T47D (cell line): ENCODE measurements at places on chromosomes 3 and 15.

DNA sequence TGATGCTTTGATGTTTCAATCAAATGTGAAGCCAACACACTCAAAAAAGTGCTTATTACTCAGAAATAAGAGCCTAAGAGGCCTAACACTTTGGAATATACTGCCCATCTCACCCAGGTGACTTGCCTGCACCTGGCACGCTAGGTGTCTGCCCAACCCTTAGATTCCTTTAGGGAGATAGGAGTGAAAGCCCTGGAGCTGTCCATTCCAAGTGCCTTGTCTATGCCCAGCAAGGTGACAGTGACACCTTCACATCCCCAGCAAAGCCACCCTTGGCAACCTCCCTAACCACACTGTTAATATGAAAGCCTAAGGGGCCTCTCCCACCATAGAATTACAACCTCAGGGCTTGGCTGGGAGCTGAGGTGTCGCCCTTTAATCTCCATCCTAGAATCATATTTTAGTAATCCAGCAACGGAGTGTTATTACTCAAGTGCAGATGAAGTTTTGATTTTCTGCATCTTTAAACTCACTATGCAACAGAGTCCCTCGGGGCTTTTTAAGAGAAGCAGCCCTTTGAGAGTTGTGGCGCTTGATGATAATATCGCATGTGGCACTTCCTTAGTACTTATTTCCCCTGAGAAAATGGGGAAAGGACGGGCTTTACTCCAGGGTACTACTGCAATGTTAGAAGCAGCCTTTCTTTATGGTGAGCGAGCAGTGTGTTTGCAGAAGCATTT, 24.8 kb downstream of the ATP10A start:
- no peak for DNase-seq

- DNase-seq, result no peak
These were observed 224.7 kb upstream of the SATB1 start for GRCh38 chr3:18649666-18650363.

DNA sequence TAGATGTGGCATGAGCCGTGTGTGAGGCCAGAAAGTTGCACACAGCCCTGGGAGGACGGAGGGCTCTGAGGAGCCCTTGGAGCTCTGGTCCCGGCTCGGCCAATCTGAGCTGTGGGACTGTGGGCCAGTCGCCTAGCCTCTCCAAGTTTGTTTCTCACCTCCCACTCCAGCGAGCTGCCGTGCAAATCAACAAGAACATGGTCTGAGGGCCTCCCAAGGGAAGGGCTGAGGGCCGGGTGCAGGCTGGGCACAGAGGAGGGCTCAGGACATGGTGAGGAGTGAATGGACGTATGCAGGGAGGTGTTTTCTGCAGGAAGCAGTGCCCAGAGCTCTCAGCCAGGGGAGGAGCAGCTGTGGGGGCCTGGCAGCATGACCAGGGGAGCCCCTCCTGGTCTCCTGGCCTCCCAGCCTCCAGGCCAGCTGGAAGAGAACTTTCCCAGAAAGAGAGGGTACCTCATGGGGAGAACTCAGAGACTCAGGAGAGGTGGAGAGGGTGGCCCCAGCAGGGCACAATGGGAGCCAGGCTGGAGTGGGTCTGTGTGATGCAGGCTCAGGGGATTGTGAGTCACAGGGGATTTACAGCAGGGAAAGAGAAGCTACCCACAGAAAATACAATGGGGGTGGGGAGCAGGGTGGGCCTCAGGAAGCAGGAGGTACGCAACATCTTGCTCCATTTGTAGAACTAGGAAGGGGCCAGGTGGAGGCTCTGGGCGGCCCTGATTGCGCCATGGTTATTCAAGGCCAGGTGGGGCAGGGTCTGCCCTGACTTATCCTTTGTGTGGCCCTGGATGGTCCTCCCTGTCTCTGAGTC, 24.8 kb downstream of the PSTPIP1 start:
- no peak for DNase-seq

- DNase-seq, result no peak
These were observed 5.0 kb upstream of the PTPN9 start for GRCh38 chr15:75584121-75584520.

DNA sequence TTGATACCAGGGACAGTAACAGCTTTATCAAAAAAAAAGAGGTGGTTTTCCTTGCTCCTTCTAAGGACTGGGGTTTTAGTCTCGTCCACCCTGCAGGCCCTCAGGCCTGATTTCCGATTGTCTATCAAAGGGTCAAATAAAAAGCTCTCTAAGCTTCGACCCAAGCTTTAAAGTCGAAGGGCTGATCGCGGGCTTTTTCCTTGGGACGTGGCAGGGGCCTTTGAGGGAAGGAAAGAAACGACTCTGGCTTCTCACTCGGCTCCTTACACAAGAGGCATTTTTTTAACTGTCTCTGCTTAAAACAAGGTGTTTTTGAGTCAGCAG, 354 bp upstream of the KLHL24 start:
- no peak for DNase-seq

DNA sequence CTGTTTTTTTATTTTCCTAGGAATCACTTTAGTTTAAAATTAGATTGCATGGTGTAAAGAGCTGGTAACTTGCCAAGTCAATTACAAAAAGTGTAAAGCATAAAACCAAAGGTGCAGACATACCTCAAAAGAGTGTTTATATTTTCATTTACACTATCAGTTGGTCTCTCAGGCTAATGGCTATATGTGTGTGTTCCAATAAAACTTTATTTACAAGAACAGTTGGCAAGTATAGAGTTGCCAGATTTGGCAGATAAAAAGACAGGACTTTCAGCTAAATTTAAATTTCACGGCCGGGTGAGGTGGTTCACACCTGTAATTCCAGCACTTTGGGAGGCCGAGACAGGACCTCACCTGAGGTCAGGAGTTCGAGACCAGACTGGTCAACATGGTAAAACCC, 41.1 kb downstream of the HOMER2 start:
- no peak for DNase-seq

DNA sequence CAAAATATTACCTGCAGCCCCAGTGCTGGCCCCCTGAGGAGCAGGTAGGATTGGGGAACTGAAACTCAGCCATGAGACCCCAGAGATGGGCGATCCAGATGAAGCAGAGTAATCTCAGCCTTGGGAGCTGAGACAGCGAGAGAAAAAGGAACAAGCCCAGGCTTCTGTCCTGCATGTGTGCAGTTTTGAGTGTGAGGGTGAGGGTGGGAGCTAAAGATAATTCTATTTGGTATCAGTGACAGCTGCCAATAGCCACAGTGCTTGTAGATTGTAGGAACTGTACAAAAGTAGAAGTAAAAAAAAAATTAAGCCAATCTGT, 5.9 kb downstream of the ATP8B4 start:
- no peak for DNase-seq

DNA sequence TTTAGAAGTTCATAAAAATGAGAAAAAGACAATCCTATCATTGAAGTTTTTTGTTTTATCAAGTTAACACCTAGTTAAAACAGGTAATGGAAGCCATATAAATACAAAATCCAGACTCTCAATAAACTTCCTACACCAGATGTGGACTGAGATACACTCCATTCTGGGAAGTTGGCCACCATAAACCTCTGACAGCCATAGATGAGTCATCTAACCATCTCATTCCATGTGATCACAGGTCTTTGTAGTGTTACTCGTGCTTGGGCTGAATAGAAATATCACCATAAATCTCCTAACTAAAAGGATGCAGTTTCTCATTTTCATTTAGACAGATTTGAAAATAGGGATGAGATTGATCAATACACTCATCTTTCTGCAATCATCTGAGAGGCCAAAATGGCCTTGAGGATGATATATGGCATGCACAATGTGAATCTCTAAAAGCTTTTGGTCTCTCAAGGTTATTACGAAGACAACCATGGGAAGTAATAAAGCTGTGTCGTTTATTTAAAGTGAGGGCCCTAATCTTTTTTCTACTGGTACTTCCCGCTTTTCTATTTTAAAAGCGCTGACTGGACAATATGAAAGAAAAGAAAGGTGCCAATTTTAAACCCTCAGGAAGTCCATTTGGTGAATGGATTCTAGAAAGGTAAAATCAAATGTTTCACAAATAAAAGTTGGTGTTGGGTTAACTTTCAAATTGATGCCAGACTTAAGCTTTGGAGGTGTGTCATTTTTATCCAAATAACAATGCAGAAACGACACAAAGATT, 155.5 kb downstream of the POLR2M start:
- DNase-seq, result no peak

GRCh38 chr3:129199366-129199765, 15.7 kb upstream of the CNBP start:
- DNase-seq, result no peak

- DNase-seq, result no peak
These were observed 31.5 kb downstream of the LOXL1 start for GRCh38 chr15:73957785-73958184.

GRCh38 chr15:89003865-89004725, 84.2 kb upstream of the ABHD2 start:
- peak; percentile 22 for DNase-seq
